ENCODE measurements at places on chromosomes 4 and X.

DNA sequence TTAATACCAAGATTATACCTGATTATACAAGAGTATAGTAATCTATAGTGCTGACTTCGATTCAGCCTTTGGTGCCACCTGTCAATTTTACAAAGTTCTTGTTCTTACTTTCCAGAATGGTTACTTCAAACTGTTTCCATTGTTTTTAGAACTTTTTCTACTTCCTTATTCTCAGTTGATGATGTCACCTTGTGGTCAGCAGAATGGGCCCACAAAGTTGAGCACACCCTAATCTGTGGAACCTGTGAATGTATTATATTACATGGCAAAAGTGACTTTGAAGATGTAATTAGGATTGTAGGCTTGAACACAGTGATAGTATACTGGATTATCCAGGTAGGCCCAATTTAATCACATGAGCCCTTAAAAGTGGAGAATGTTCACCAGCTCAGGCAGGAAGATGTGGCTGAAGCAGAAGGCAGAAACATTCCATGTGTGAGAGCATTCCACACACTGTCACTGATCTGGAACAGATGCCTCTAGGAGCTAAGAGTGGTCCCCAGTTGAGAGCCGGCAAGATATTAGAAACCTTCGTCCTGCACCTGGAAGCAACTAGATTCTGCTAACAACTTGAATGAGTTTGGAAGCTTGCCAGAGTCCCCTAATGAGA, 6.3 kb upstream of the SGMS2 start:
- no peak for DNase-seq

GRCh38 chr4:10619220-10619619, 65.3 kb downstream of the CLNK start:
- peak; percentile 20 for DNase-seq

- no peak for DNase-seq
Observed at GRCh38 chrX:31497086-31497485, 425.2 kb upstream of the FTHL17 start.

DNA sequence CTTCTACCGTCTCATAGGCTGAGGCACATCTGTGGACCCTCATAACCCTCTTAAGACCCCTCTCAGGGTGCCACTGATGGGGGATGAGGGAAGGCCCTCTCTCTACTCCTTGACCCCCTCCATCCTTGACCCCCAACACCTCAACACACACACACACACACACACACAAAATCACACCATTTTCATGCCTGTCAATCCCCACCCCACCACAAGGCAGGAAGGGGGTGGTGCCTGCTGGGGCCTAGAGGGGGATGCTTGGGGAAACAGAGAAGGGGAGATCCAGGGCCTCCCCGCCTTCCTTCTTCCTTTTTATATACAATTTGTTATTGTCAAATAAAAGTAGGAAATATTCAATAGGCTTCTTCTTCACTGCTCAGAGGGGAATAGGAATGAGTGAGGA, 1.2 kb upstream of the EBP start:
- no peak for DNase-seq

- DNase-seq = no peak
Observed at GRCh38 chr4:187602339-187603092, 393.1 kb upstream of the ZFP42 start.

DNA sequence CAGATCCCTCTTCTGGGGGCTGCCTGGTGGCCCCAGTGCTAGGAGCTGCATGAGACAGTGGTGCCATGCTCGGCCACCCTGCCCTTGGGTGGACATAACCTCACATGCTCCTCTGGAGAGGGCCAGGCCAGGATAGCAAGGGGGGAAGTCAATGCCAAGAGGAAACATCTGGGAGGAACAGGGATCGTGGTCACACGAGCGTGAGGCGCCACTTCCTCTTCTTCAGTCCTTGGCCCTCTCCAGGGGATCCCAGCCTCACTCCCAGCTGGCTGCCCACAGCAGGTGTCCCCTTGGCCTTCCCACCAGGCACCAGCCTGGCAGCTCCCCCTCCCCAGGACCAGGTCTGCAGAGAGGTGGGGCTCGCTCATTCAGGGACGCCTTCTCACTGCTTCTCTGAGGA, 28.6 kb downstream of the TBC1D14 start:
- no peak for DNase-seq

GRCh38 chrX:31319586-31319985, 247.7 kb upstream of the FTHL17 start:
- no peak for DNase-seq

DNA sequence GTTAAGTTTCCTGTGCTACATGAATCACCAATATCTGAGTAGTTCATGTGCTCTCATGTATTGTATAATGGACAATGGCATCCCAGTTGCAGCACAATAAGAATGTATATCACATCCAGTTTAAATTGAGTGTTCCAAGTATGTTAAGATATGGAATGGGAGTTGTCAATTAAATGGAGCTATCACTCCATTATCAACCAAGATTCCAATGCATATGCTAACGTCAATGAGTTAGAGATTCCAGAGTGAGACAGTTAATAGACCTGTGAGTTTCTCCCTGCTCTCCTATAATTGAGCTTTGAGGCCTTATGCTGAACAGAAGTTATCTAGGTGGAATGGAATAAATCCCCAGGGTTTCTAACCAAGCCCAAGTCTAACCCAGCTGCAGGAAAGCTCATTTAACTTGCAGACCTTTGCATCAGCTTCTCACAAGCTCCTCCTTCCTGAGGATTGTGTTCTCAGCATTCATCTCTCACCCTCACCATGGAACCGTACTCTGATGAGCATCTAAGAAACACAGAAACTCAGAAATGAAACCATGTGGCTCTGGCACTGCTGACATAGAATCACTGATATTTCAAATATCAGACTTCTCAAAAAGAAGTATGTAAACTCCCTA, 84.8 kb downstream of the TIGD2 start:
- peak; percentile 43 for DNase-seq

GRCh38 chr4:6812766-6813165, 30.2 kb downstream of the KIAA0232 start:
- no peak for DNase-seq

DNA sequence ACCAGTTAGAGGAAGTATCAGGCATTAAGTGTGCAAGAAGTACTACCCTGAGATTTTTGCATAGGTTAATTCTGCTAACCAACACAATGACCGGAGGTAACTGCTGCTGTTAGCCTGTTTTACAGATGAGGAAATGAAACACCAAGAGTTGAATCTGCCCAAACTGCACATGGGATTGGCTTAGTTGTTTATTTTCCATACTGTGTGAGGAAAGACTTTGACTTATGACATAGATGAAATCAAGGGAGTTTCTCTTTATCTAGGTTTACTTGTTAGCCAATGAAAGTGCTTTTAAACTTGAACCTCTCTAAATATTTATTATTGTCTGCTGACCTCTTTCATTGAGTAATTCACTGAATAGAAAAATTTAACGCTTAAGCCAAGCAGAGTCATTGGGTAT, 10.3 kb downstream of the GUCY1B1 start:
- no peak for DNase-seq

- no peak for DNase-seq
Observed at GRCh38 chr4:113109106-113109718, 59.8 kb downstream of the ANK2 start.

GRCh38 chr4:110245577-110245976, 47.2 kb upstream of the ELOVL6 start:
- peak; percentile 16 for DNase-seq

GRCh38 chrX:48854898-48855297, 19.5 kb upstream of the PCSK1N start:
- no peak for DNase-seq

GRCh38 chrX:118736394-118737010, 9.1 kb downstream of the IL13RA1 start:
- no peak for DNase-seq

DNA sequence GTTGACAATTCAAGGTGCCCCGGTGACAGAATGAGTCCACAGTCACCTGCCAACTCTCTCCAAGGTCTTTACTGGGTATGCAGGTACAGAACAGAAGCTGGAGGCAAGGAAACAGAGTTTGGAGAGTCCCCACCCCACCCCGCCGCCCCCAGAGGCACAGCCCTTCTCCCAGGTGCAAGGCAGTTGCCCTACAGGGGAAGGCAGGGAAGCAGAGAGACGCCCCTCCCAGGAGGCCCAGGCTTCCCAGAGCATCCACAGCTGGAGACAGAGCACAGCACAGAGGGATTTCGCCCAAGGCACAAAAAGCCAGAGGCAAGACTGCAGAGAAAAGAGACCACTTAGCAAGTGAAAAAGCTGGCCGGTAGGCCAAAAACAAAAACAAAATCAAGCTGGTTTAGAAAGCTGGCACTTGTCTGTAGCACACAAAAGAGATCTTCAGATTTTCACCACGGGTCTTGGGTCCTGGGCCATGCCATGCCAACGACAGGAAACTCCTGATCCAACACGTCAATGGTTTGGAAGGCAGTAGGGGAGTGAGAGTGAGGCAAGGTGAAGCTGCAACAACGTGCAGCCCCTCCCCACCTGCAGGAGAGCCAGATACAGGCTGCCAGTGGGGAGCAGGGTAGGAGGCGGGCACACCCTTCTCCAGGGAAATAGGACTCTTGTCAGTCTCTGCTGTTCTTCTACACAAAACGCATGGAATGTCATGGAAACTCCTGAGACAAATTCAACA, 113.3 kb downstream of the AFAP1 start:
- no peak for DNase-seq

- peak; percentile 27 for DNase-seq
Observed at GRCh38 chr4:57110640-57111511, 691 bp upstream of the IGFBP7 start.

DNA sequence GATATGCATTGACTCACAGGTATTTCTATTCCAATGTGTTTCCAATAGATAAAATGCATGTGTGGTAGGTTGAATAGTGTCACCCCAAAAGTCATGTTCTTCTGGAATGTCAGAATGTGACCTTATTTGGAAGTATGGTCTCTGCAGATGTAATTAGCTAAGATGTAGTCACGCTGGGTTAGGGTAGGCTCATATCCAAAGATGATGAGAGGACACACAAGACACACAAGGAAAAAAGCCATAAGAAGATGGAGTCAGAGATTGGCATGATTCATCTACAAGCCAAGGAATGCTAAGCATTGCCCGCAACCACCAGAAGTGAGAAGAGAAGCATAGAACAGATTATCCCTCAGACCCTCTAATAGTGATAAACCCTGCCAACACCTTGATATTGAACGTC, 17.5 kb downstream of the ZNF330 start:
- DNase-seq = no peak

DNA sequence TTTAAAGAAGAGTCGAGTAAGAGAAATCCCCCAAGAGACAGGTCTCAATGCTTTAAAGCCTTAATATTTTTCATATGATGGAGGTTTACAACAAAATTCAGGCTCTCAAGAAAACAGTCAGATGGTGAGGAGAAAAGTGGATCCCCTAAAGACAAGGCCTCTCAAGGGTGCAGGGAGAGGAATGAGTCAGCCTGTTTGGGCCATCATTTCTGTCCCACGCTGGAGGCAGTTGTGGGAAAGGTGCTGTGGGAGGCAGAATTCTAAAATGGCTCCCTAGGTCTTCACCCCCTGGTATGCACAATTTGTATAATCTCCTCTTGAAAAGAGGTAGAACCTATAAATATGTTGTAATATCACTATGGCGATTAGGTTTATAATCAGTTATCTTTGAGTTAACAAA, 4.6 kb upstream of the TIFA start:
- DNase-seq = no peak

DNA sequence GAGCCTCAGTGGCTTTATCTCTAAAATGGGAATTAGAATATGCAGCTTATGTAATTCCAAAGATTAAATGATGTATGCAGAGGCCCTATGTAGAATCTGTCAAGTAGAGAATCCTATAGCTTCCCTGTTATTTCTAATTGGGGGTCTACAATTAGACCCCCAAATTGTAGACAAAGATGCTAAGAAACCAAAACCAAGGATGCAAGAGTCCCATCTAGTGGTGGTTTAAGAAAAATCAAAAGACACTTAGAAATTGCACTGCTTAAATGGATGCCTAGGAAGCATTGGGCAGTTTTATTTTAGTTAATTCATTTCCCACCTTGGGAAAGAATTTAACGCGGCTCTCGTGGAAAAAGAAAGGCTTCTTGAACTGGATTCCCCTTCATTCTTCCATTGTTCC, 115.2 kb downstream of the GABRA2 start:
- no peak for DNase-seq

- DNase-seq = no peak
Observed at GRCh38 chr4:14254926-14255325, 627.4 kb upstream of the BOD1L1 start.

DNA sequence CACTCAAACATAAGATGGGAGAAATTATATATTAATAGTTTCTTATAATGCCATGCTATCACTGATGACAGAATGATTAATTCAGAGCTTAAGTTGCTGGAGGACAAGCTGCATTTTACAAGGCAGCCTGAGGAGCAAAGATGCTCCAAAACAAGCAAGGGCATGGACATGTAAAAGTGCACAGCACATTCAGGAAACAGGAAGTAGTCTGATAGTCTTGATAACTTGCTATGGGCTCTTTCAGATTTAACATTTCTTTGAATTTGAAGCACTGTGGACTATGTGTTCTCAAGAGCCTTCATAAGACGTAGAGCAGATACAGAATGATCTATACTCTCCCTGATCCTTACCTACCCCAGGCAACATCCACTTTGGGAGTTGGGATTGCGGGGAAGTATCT, 50.0 kb downstream of the AMMECR1 start:
- DNase-seq = no peak

GRCh38 chr4:147481577-147482109, 746 bp downstream of the EDNRA start:
- no peak for DNase-seq

- no peak for DNase-seq
Observed at GRCh38 chr4:1752284-1753041, 31.1 kb downstream of the TACC3 start.
